ENCODE measurements at places on chromosomes 7 and 10.

GRCh38 chr10:68223535-68224165 is 8.3 kb downstream of the ATOH7 start:
- DNase-seq, result no peak

DNA sequence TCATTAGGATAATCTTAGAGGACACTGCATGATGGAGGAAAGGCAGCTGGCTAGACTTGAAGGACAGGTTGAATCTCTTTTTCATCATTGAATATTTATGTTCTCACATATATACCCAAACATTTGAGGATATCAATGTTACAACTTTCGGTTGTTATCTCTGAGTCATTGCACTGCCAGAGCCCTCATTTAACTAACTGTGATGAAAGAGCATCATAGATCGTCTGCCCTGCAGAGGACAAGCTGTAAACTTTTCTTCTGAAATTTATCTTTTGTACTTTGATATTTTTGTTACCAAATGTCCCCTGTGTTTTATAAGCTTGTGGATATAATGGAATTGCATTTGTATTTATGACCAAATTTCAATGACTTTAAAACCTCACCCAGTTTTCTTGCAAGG is 298.7 kb downstream of the PHF14 start:
- no peak for DNase-seq

DNA sequence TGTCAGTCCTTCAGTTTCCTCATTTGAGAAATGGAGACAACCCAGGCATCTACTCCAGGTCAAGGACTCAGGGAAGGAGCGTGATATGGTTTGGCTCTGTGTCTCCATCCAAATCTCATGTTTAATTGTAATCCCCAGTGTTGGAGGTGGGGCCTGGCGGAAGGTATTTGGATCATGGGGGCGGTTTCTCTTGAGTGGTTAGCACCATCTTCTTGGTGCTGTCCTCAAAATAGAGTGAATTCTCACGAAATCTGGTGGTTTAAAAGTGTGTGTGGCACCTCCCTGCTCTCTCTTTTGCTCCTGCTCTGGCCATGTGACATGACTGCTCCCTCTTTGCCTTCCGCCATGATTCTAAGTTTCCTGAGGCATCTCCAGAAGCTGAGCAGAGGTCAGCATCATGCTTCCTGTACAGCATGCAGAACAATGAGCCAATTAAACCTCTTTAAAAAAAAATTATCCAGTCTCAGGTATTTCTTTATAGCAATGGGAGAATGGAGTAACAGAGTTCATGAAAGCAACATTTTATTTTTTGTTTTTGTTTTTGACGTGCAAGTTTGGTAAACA is 30.0 kb downstream of the ARHGAP22 start:
- DNase-seq, result no peak

DNA sequence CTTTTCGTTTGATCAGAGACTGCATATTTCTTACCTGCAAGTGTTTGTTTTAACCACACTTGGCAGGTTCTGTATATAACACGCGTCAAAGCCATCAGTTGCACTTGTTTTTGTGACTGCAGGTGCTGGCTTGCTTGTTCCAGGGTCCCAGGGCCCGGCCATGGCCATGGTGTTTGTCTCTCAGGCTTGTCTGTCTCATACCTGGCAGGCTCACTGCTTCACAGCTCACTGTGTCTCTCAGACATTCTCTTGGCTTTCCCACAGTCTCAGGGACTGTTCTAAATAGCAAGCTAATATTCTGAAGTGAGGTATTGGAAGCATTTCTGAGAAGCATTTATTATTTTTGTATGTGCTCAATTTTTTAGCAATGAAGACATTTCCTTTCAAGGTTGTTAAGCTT is 46.9 kb downstream of the GPR141 start:
- DNase-seq, result no peak

DNA sequence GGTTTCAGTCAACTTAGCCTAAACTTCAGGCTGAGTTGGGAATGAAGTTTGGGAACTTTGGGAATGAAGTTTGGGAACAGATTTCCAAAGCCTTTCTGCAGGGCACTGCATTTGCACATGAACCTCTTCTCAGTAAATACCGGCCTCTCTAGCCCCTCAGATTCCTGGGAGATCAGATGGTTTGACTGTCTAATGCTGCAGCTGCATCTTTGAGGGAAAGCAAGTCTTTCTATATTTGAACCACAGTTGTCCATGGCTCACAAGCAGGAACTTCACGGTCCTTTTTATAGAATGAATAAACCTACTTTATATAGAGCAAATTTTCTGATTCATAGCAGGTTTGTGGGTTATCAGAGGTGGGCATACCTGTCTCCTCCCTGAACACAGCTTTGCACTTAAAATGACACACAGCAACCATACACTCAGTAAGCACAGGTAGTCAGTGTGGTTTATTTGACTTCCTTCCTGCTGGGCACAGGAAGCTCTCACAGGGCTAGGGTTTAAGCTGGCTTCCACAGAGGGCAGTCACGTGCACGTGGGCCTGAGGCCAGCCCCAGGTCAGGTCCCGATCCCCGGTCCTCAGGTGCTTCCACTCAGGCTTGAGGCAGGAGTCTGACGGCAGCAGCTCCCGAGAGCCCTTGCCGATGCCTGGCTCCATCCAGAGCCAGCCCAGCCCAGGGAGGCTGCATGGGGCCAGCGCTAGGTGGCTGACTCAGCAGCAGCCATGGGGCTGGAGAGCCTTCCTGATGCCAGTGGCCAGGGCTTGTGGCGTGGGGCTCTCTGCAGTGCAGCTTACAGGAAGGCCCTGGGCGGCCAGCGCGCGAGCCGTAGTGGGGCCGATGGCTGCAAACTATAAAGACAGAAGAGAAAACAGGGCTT is 12.8 kb upstream of the MMP21 start:
- peak; percentile 2 for DNase-seq

DNA sequence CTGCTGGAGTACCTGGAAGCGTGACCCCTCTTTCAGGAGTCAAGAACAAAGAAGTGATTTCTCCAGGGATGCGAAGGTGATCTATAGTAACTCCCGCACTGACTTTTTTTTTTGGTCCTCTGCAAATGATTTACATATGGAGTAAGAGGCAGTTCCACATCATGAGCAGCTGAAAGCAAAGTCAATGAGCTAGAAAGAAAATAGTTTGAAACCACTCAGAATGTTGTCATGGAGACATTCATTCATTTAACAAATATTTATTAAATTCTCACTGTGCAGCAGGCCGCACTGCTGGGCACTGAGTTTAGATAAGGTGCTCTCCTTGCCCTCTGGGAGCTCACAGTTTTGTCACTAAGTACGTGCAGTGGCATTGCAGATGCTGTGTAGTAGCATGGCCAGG is 206.7 kb downstream of the CAMK1D start:
- DNase-seq, result no peak

DNA sequence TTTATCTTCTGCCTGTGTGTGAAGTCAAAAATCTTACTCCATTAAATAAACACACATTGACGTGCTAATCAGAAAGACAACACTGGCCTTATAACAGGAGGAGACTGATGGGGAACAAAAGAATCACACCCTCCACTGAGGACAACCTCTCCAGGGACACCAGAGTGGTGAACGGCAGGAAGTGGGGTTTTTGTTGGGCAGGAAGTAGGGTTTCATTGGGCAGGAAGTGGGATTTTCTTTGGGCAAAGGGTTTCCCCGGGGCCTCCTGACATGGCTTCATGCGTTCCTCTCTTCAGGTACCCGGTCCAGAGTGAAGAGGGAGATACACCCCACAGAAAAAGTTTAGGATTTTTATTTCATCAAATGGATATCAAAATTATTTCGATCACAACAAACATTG is 30.6 kb downstream of the ADARB2 start:
- no peak for DNase-seq

GRCh38 chr10:12710594-12711349 is 290.7 kb downstream of the CCDC3 start:
- peak; percentile 75 for DNase-seq

- DNase-seq, result no peak
These were observed 312.8 kb upstream of the PRKCQ start for GRCh38 chr10:6892864-6893263.

DNA sequence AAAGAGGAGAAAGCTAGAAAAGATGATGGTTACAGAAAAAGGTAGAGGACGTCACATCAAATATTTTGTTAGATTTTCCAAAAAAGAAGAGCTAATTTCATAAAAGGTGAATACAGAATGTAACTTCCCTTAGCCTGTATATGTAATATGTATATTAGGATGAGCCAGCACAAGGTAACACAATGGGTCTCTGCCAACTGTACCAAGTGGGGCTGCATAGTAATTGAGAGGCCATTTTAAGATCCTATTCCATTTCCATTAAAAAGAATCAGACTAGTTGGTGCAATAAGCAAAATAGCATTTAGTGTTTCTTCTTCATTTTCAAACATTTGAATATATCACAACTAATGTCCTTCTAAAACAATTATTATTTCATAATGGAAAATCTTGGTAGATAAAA is 134.6 kb downstream of the SEMA3A start:
- DNase-seq, result no peak

DNA sequence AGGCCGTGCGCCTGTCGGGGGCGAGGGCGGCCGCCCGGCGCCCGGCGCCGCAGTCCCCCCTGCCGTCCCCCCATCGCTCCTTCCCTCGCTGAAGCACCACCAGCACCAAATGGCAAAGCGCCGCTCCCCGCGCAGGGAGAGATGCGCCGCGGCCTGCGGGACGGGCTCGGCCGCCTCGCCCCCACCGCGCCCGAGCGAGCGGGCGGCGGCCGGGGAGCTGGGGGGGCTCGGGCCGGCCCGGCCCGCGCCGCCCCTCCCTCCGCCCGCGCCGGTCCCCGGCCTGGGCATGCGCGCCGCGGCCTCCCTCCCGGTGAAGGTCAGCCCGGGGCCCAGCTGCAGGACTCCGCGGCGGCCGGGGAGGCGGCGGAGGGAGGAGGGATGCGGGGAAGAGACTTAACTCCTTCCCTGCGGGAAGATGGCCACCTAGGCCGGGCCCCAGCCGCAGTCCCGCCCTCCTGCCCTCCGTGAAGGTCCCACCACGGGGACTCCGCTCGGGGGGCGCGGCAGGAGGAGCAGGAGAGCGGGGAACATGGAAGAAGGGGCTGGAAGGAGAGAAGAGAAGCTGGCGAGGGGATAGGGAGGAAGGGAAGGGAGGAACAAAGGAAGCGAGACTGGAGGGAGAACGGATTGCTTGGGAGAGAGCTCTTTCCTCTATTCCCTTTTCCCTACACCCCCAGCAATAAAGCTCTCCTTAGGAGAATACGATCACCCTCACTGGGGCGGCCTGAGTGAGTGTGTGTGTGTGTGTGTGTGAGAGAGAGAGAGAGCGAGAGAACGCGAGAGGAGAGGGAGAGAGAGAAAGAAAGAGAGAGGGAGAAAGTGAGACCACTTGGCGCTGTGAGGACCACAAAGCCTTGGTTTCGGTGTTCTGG is 3.4 kb upstream of the SMARCD3 start:
- no peak for DNase-seq

DNA sequence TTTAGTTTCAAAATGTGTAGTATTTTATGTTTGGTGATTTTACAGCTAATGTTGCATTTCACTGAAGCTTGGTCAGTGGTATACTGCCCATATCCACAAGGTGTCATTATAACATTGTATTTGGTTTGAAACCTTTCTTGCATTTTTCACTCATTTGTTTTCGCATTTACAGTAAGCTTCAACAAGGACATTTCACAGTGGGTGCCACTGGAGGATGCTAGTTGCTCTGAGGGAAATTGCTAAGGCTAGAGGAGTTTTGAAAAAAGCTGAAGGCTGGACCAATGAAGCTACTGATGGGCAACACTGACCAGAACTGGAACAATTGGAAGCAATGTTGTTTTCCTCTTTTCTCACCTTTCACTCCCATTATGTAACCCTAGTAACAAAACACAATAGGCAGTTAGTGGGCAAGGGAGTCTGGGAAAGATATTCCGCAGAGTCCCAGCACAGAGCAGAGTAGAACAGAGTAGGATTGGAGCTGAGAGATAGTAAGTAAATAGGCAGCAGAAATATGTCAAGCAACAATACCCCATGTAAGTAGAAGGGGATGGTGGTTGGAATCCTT is 23.6 kb upstream of the SRI start:
- DNase-seq, result peak; percentile 23

GRCh38 chr7:24702755-24703154 is 54.5 kb downstream of the GSDME start:
- DNase-seq, result no peak
